SJCRH30 (cell line): ENCODE measurements at places on chromosomes 16 and 17. TPM values are rescaled to one million over a fixed set of nuclear protein-coding genes. Genes with fewer than 3 reads are reported as not detected.

DNA sequence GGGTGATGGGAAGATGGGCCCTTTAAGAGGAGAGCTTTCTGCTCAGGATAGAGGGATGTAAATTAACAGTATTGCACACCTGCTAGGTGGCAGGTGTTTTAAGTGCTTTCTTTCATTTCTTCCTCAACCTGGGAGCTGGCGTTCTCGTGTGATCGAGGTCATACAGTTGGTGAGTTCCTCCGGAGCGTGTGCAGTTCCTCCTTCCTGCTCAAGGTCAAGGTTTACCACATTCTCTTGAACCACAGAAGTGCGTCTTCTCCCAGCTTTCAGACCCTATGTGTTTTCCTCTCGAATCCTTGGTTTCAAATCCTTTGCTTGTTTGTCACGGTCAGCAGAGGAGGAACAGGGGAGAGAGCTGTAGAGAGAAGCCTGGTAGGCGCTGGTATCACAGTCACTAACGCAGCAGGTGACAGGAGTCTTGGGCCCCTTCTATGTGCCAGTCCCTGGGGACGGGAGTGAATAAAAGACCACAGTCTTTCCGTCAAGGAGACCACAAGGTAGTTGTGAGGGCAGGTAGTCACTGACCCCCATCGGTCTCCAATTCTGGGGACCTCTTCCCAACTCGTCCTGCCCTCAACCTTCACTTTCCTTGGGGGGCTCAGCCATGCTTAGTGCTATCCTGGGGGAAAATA lies 791 bp downstream of the DNAI2 start:
- DNase-seq, result no peak

The ROGDI gene
- total RNA-seq, result 15.1 and 20.5 TPM in 2 replicates

GRCh38 chr16:68640972-68641371 lies 4.1 kb upstream of the CDH3 start:
- no peak for DNase-seq

- DNase-seq, result no peak
Measured at GRCh38 chr17:81535480-81536298, 7.5 kb downstream of the FSCN2 start.

- DNase-seq, result no peak
Measured at GRCh38 chr17:42804918-42805367, 6.3 kb downstream of the CNTD1 start.

- peak; percentile 71 for DNase-seq
Measured at GRCh38 chr17:27601069-27601974, 29.7 kb upstream of the LGALS9 start.

- no peak for DNase-seq
Measured at GRCh38 chr17:41553176-41553575, 18.7 kb downstream of the KRT9 start.

DNA sequence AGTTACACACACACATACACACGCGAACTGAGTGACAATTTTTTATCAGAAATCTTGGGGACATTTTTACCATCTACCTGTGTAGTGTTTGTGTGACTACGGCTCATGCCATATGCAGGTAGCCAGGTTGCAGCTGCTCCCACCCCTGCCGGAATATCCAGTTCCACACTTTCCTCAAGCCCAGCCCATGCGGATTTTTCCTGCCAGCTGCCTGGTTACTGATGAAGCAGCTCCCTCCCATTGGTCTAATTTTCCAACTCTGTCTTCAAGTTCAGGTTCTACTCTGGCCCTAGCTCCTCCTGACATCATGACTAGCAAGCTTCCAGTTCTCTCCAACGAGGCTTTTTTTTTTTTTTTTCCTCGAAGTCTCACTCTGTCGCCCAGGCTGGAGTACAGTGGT lies 4.8 kb downstream of the GSG1L2 start:
- no peak for DNase-seq

- DNase-seq, result no peak
Measured at GRCh38 chr16:89026121-89026612, 49.2 kb upstream of the CBFA2T3 start.

DNA sequence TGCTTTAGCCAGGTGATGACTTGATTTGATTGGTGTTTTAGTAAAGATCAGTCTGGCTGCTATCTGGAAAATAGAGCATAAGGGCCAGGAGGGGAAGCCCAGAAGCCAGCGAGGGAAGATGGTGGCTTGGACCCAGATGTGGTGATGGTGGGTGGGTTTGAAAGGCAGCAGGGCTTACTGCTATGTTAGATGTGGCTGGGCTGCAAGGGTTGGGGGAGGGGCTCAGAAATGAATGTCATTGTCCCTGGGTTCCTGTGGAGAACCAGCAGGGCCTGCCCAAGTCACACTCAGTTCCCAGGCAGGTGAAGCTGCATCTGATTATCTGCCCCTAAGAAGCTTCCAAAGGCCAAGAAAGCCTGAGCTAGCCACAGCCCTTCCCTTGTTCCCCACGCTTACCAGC lies 71.7 kb upstream of the BRD7 start:
- no peak for DNase-seq

The DDX28 gene
- total RNA-seq, result 9.4 and 9.9 TPM in 2 replicates

DNA sequence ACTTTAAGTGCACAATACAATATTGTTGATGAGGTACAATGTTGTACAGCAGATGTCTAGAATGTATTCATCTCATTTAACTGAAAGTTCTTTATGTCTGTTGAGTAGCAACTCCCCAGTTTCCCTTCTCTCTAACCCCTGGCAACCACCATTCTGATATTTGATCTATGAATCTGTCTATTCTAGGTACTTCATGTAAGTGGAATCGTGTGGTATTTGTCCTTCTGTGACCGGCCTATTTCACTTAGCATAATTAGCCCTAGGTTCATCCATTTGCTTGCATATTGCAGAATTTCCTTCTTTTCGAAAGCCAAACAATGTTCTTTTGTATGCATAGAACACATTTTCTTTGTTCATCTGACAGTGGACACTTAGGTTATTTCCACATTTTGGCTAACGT lies 10.8 kb downstream of the RGS9 start:
- DNase-seq, result no peak

- no peak for DNase-seq
Measured at GRCh38 chr17:73879987-73880386, 235.7 kb upstream of the SDK2 start.

DNA sequence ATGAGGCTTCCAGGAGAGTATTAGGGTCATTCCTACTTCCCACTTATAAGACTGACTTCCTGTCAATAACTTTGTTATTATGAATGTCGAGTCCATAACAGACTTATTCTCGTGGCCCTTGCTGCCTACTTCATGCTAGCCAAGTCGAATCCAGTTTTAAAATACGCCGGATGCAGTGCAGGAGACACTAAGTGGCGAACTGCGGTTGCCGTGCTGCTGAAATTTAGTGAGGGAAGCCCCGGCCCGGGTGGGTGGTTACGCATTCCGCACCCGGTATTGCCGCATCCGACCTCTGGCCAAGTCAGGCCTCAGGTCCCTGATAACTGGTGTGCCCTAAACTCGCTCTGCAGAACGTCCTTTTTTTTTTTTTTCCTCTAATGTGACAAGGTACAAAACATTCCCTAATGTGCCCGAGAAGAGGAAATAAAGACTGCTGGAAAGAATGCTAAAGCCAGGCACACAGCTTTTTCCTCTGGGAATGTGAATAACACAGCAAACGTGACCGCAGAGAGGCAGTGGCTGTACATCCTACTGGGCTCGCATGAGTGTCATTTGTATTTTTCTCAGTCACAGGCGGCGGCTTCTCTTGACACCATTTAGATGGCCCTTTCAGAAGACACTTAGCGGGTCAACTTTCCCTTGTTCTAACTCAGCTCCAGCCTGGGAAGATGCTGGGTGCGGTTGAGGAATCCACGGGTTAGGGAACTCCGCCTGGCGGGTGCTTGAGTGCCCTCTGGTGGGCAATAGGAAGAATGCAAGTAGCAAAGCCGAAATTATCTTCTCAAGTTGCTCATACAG lies 7.1 kb upstream of the AKTIP start:
- DNase-seq, result peak; percentile 76

DNA sequence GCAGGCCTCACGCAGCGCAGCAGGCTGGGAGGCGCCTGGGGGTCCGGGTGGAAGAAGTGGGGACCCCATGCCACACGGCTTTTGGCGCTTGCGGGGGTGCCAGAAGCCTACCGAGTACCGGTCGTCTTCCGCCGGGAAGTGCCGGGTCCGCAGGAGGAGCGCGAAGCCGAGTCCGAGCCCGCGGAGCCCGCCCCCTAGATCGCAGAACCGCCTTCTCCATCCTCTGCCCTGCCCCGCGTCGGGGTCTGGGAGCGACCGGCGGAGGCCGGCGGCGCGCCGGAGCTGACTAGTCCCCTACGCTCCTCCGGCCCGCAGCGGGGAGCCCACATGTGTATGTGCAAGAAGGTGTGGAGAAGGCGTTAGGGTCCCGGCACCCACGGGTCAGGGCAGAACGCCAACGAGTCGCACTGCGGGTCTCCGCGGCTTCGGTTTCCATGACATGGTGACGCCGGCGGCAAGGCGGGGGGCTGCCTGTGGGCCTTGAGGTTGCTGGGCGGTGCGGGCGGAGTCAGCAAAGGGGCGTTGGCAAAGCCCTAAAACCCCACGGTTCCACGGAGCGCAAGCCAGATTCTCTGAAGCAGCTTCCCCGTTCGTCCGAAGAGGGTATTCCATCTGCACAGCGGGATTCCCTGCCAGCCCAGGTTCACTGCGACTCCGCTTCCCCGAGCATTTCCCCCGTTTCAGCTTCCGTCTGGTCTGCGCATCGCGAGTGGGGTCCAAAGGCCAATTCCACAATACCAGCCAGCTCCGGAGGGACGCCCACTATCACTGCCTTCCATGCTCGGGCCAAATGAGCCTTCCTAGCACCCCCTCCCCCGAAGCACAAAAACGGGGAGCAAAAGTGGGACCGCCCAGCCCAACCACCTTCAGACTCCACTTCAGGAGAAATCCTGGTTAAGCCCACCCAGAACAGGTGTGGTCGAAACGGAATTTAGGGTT lies 2.3 kb upstream of the LHX1 start:
- peak; percentile 56 for DNase-seq
